ENCODE measurements at places on chromosomes 11 and 22.

- H3K4me1 ChIP-seq, result no peaks in the 10 kb centered on the region
- H3K36me3 ChIP-seq, result no peaks in the 10 kb centered on the region
- H3K4me3 ChIP-seq, result no peak overlapping the region
- H3K27me3 ChIP-seq, result no peaks in the 10 kb centered on the region
- H3K27ac ChIP-seq, result no peak overlapping the region
Observed at GRCh38 chr22:39003165-39003638, 10.9 kb upstream of the APOBEC3C start.

DNA sequence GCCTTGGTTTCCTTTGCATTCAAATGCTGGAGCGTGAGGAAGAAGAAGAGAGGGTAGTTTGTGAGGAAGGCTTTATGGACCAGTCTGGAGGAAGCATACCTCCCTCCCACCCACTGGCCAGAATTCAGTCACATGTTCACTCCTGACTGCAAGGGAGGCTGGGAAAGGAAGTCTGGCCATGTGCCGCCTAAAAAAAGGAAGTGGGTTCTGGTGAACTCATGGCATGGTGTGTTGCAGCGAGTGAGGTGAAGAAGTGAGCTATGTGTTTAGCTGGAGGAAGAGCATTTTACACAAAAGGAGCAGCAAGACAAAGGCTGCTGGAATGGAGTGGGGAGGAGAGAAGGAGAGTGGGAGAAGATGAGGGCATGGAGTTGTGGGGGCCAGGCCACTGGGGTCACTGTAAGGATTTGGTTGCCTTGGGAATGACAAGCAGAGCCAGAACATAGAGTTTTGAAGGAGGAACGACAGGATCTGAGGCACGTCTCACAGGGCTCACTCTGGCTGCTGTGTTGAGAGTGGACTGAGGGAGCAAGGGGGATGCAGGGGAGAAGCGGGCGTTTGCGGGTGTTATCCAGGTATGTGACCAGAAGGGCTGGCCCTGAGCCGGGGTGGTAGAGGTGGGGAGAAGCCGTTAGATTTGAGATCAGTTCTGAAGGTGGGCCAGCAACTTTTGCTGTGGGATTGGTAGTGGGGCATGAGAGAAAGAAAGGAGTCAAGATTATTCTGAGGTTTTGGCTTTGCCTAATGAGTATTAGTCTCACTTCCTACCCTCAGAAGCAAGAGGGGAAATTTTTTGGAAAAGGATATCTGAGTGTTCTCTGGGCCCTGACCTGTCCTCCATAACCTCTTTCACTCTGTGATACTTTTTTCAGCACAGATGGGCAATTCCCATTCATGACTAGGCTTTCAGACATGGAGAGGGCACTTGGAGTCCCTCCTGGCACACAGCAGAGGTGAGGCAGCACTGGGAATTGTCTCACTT, 26.4 kb downstream of the BMAL1 start:
- H3K27me3 ChIP-seq, result no peaks in the 10 kb centered on the region

GRCh38 chr11:46229230-46229629, 48.2 kb upstream of the CREB3L1 start:
- H3K36me3 ChIP-seq, result no peaks in the 10 kb centered on the region
- no peak overlapping the region for H3K27ac ChIP-seq
- H3K27me3 ChIP-seq, result no peaks in the 10 kb centered on the region
- no peak for DNase-seq

GRCh38 chr11:83454674-83455073, 168.5 kb upstream of the CCDC90B start:
- no peaks in the 10 kb centered on the region for H3K4me1 ChIP-seq
- H3K27me3 ChIP-seq, result no peaks in the 10 kb centered on the region
- H3K36me3 ChIP-seq, result no peaks in the 10 kb centered on the region
- no peak overlapping the region for H3K27ac ChIP-seq
- DNase-seq, result no peak

DNA sequence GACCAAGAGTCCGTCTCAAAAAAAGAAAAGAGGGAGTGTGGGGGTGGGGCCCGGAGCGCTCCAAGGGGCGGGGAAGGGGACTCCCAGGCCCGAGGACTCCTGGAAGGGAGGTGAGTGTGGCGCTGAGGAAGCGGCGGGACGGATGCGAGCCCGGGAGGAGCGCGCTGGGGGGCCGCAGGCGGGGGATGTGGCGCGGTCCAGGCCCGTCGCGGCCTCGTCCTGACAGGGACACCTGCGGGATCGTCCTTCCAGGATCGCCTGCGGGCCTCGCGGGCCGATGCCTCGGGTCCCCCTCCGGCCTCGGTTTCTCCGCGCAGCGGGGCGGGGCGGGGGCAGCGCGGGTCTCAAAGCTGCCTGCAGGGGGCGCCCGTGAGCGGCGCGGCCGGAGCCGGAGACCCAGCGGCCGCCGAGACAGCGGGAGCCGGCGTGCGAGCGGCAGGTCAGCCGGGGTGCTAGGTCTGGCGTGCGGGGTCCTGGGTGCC, 3.8 kb upstream of the ADORA2A start:
- no peak overlapping the region for H3K27ac ChIP-seq
- peak overlapping the region; percentile 49 for H3K4me3 ChIP-seq
- no peak for DNase-seq
- H3K36me3 ChIP-seq, result no peaks in the 10 kb centered on the region
- H3K27me3 ChIP-seq, result no peaks in the 10 kb centered on the region

- no peak overlapping the region for H3K27ac ChIP-seq
- H3K27me3 ChIP-seq, result no peaks in the 10 kb centered on the region
- H3K4me1 ChIP-seq, result no peaks in the 10 kb centered on the region
Observed at GRCh38 chr11:19987331-19987801, 172.9 kb downstream of the DBX1 start.

DNA sequence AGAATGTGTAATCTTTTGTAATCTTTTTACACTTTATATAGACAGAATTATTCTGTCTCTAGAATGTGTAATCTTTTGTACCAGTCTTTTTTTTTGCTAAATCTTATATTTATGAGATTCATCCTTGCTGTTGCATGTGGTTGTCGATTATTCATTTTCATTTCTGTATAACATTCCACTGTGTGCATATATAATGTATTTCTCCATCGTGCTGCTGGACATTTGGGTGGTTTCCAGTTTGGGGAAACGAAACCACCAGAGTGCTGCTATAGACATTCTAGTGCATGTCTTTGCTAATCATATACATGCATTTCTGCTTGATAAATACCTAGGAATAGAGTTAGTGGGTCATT, 146.5 kb downstream of the GRIK4 start:
- no peak overlapping the region for H3K27ac ChIP-seq
- DNase-seq, result no peak
- H3K36me3 ChIP-seq, result no peaks in the 10 kb centered on the region
- H3K27me3 ChIP-seq, result peaks cover 4% of the 10 kb centered on the region
- no peaks in the 10 kb centered on the region for H3K4me1 ChIP-seq
- no peak overlapping the region for H3K4me3 ChIP-seq

GRCh38 chr11:66878474-66878873, 21.6 kb downstream of the LRFN4 start:
- H3K4me3 ChIP-seq, result no peak overlapping the region
- H3K36me3 ChIP-seq, result no peaks in the 10 kb centered on the region
- no peaks in the 10 kb centered on the region for H3K27me3 ChIP-seq

GRCh38 chr11:86151174-86152005, 82.5 kb upstream of the PICALM start:
- no peak overlapping the region for H3K4me3 ChIP-seq
- peaks cover 3% of the 10 kb centered on the region for H3K4me1 ChIP-seq
- H3K27ac ChIP-seq, result no peak overlapping the region
- no peak for DNase-seq
- H3K36me3 ChIP-seq, result no peaks in the 10 kb centered on the region
- H3K27me3 ChIP-seq, result no peaks in the 10 kb centered on the region

GRCh38 chr11:83272627-83273026, 13.5 kb downstream of the CCDC90B start:
- H3K4me3 ChIP-seq, result no peak overlapping the region
- H3K36me3 ChIP-seq, result peaks cover 23% of the 10 kb centered on the region
- no peak overlapping the region for H3K27ac ChIP-seq
- no peaks in the 10 kb centered on the region for H3K4me1 ChIP-seq

DNA sequence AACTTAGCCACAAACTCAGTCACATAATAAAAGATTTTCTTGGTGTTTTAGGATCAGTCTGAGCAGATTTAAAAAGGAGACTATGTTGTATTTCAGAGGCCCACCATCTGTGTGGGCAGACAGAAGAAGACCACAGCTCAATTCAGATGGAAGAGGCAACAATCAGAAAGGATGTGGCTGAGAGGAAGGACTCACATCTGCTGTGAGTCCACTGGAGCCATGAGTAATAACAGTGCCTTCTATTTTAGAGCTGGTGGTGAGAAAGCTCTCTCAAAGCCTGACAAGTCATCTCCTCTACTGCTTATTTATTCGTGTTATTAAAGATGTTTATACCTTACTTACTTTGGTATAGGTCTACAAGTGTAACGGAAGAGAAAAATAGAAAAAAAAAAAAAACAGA, 357.2 kb downstream of the OPCML start:
- no peaks in the 10 kb centered on the region for H3K36me3 ChIP-seq
- H3K27me3 ChIP-seq, result peaks cover 2% of the 10 kb centered on the region
- DNase-seq, result no peak
- H3K27ac ChIP-seq, result no peak overlapping the region
- no peaks in the 10 kb centered on the region for H3K4me1 ChIP-seq
- no peak overlapping the region for H3K4me3 ChIP-seq

- H3K36me3 ChIP-seq, result peaks cover 3% of the 10 kb centered on the region
- peak; percentile 81 for DNase-seq
- peaks cover 41% of the 10 kb centered on the region for H3K4me1 ChIP-seq
- H3K4me3 ChIP-seq, result peak within 1 kb of the TSS; percentile 66
- peak within 1 kb of the TSS; percentile 89 for H3K27ac ChIP-seq
Observed at GRCh38 chr11:66336234-66337102, at the start of gene RIN1. Gene RIN1, minus strand, starts transcription at chr11:66336434. Its CDS starts 32 bp downstream, at chr11:66336402.

DNA sequence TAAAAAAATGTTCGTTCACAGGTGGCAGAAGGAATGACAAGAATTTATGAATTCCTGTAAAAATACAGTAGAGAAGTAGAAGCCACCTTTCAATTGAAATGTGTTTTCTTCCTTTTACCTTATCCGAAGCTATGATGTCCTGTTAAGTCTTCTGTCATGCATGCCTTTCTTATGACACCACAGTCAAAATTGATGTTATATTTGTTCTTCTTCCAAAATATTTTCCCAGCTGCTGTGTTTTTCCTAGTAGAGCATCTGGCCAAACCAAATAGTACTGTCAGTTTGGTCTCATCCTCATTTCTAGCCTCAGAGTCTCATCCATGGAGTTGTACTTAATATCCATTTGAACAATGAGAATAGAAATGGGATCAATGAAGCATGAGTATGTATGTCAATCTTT, 206.1 kb downstream of the PGR start:
- DNase-seq, result no peak
- H3K27me3 ChIP-seq, result no peaks in the 10 kb centered on the region
- H3K4me1 ChIP-seq, result peaks cover 18% of the 10 kb centered on the region
- no peaks in the 10 kb centered on the region for H3K36me3 ChIP-seq

- peaks cover 5% of the 10 kb centered on the region for H3K27me3 ChIP-seq
- no peaks in the 10 kb centered on the region for H3K36me3 ChIP-seq
- DNase-seq, result no peak
- no peaks in the 10 kb centered on the region for H3K4me1 ChIP-seq
Observed at GRCh38 chr11:133715602-133716001, 129.7 kb downstream of the SPATA19 start.

DNA sequence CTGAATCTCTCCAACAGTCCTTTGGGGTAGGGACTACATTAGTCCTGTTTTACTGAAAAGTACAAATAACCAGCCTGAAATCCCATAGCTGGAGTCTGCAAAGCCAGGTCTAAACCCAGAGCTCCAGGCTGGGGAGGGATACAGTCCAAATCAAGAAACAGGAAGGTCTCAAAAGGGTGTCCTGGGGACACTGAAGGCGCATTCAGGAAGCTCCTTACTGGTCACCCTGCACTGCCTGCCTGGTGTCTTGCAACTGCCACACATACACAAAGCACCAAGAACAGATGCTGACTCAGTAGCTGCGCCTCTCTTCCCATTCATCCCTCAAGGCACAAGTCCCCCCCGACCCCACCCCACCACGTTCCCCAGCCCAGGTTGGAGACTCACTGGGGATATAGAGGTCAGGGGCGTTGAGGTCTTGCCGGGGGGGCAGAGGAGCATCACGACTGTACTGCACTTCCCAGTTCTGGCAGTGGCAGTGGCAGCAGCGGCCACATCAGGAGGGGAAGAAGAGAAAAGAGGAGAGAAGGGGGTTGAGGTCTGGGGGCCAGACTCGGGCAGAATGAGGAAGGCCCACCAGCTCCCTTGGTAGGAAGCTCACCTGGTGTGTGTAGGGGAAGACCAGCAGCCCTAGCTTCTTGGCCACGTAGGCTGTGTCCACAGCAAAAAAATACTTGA, 1.6 kb downstream of the YIF1A start:
- H3K4me1 ChIP-seq, result peaks cover 32% of the 10 kb centered on the region
- peak overlapping the region; percentile 98 for H3K27ac ChIP-seq
- no peaks in the 10 kb centered on the region for H3K27me3 ChIP-seq

- H3K36me3 ChIP-seq, result peaks cover 8% of the 10 kb centered on the region
- no peak overlapping the region for H3K27ac ChIP-seq
- H3K27me3 ChIP-seq, result no peaks in the 10 kb centered on the region
- H3K4me1 ChIP-seq, result no peaks in the 10 kb centered on the region
- no peak overlapping the region for H3K4me3 ChIP-seq
- no peak for DNase-seq
Observed at GRCh38 chr22:31818481-31819392, 64.9 kb downstream of the DEPDC5 start.

DNA sequence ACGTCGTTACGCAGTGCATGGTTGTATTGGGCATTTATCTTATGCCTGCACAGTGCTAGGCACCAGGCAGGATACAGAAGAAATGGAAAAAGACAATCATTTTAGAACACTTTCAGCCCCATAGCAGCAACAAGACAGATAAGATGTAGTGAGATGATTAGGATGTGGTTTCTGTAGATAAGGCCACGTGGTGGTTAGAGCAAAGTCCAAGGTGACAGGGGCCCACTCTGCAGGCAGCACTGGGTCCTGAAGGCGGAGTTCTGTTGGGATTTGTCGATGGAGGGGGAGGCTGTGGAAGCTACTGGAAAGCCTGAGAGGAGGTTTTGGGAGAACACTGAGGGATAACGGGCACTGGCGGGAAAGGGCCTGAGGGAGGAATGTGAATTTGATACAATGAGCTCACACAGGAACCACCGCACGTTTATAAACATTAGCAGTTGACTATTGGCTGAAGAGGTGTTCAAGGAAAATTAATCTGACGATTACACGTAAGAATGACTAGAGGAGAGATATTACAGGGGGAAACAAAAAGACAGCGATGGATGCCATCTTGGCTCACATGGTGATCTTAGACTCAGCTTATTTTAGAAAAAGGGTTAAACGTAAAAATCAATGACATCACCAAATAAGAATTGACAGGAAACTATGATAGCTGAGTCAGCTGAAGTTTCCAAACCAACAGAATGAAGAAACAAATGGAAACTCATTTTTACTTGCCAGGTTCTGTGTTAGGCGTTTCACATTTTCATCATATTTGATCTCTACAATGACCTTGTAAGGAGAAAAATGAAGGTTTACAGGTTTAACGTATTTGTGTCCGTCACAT, 551.0 kb downstream of the OPCML start:
- no peaks in the 10 kb centered on the region for H3K4me1 ChIP-seq
- H3K27ac ChIP-seq, result no peak overlapping the region
- H3K4me3 ChIP-seq, result no peak overlapping the region
- no peaks in the 10 kb centered on the region for H3K36me3 ChIP-seq

GRCh38 chr11:121473064-121473777, 20.5 kb upstream of the SORL1-AS1 start:
- peaks cover under 1% of the 10 kb centered on the region for H3K4me1 ChIP-seq
- H3K36me3 ChIP-seq, result no peaks in the 10 kb centered on the region
- DNase-seq, result no peak
- no peak overlapping the region for H3K27ac ChIP-seq
- H3K27me3 ChIP-seq, result no peaks in the 10 kb centered on the region
- H3K4me3 ChIP-seq, result no peak overlapping the region

GRCh38 chr22:44289414-44290171, 23.2 kb downstream of the SHISAL1 start:
- H3K36me3 ChIP-seq, result no peaks in the 10 kb centered on the region
- H3K4me1 ChIP-seq, result no peaks in the 10 kb centered on the region
- no peaks in the 10 kb centered on the region for H3K27me3 ChIP-seq
- DNase-seq, result no peak
- no peak overlapping the region for H3K4me3 ChIP-seq

Data from Panc1 (cell line).